MM.1S (cell line): ENCODE measurements at places on chromosomes 6 and 20.

DNA sequence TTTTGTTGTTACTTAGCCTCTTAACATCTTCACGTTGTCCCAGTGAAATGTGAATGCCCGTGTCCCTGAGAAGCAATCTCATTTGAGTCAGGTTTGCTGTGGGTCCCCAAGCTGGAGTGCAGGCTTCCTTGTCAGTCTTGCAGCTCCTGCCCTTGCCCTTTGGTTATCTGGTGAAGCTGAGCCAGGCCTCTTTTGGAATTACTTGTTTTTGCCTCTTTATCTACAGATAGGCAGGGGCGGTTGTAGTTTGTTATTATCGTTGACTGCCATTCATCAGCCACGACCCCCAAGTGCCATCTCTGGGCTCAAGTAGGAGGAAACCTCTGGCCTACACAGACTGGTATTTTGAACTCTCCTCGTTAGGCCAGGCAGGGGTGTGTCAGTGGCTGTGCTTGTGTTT lies 2.2 kb downstream of the TMEM14C start:
- no peak for DNase-seq

- DNase-seq = peak; percentile 64
Measured at GRCh38 chr6:26311385-26312095, 53.5 kb upstream of the BTN3A2 start.

- no peak for DNase-seq
Measured at GRCh38 chr20:63023936-63024571, 17.3 kb upstream of the BHLHE23 start.

- no peak for DNase-seq
Measured at GRCh38 chr20:18585134-18585533, 2.7 kb upstream of the DTD1 start.
